NCI-H2081 treated with DMSO at 0.1 percent for 48 hours (cell line): ENCODE measurements at places on chromosomes 16 and 17.

DNA sequence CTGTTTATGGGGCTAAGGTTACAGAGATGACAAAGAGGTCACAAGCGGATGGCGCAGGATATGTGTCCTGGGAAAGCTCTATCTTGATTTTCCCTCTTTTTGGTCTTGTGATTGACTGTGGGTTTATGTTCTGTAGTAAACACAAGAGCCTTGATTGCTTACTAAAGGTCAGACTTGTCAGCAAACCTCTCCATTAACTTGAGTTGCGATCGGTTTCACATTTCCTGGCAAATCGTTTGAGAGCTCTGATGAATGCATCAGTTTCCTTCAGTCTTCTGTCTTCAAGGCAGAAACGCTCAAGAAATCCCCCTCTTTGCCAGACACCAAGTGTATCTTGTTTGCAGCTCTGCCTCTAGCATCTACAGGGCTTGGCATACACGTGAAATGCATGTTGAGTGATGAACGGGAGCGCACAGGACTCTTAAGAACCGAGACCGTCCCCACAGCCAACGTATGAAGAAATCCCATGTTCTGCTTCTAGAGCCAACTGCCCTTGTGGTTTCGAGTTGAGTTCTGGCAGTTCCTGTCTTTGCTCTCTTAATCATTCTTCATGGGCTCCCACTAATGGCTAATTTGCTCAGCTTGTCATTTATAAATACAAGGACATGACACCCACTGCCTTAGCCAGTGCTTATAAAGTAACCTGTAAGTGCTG, 143.3 kb downstream of the PITPNC1 start:
- DNase-seq, result no peak

GRCh38 chr17:55238179-55238930, 26.4 kb upstream of the HLF start:
- DNase-seq, result peak; percentile 88

GRCh38 chr17:51230306-51230705, 29.5 kb downstream of the MBTD1 start:
- no peak for DNase-seq

DNA sequence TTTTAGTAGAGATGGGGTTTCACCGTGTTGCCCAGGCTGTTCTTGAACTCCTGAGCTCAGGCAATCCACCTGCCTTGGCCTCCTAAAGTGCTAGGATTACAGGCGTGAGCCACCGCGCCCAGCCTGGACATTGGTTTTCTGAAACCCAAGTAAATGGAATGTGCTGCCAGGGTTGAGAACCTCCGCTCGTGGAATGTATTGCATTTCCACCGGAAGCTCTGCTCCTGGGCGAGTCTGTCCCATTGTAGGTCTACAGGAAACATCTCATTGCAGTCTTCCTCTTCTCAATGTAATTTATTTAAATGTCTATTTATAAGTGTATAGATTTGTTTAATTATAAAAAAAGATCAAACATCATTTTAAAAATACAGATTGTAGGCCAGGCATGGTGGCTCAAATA, 57.4 kb upstream of the HAPSTR1 start:
- no peak for DNase-seq

GRCh38 chr17:74852237-74853047, 7.2 kb downstream of the GRIN2C start:
- no peak for DNase-seq

- DNase-seq, result no peak
Observed at GRCh38 chr17:10069301-10069700, 129.1 kb downstream of the GAS7 start.

DNA sequence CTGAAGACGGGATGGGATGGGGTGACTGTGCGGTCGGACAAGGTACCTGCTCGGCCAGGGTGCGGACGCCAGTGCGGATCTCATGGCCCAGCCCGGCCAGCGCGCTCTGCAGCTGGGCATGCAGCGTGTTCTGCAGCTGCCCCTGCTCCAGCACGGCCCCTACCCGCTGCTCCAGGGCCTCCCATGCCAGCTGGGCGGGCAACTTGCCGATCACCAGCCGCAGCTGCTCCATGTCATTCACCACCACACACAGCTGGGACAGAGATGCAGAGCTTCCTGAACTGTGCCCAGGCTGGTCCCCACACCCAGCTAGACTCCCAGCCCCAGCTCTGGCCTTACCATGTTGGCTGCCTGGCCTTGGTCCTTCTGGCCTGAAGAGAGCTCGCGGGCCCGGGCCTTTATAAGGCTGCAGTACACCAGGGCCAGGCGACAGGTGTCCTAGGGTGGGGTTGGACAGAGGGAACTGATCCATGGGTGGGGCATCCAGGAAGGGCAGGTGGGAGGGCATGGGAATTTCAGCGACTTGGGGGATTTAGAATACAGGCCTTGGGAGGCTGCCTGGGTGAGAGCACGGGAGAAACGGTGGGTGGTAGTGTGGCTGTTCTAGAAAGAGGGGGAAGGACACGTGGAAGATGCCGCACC, 9.8 kb downstream of the UNC13D start:
- DNase-seq, result no peak

- no peak for DNase-seq
Observed at GRCh38 chr16:85575920-85576319, 37.2 kb upstream of the GSE1 start.

DNA sequence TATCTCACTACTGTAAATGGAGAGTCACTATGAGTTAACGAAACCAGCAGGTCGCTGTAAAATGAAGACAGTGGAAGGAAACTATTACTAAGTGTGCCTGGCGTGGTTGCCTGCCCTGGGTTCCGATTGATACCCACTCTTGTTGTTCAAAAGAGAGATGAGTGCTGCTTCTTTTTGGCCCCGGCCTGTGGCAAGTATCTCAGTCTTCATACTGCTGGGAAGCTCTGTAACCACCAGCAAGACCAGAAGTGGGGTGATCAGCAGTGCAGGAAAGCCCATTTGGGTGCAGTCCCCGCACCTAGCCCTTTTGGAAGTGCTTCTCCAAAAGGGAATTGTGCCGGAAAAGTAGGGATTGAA, 104.5 kb downstream of the SNX29 start:
- no peak for DNase-seq

DNA sequence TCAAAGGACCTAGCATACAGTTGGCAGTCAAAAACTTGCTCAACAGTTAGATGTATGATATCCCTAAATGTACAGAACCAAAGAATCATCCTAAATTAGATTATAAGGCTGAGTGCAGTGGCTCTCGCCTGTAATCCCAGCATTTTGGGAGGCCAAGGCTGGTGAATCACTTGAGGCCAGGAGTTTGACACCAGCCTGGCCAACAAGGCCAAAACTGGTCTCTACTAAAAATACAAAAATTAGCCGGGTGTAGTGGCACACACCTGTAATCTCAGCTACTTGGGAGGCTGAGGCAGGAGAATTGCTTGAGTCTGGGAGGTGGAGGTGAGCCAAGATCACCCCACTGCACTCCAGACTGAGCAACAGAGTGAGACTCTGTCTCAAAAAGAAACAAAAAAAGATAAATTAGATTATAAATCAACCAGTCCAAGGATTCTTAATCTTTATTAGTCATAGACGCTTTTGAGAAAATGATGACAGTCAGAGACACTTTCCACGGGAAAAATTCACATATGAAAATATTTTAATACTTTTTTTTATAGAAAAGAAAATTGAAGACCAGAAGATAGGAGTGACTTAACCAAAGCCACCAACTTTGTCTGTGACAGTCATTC, 77.6 kb downstream of the MMD start:
- DNase-seq, result no peak

DNA sequence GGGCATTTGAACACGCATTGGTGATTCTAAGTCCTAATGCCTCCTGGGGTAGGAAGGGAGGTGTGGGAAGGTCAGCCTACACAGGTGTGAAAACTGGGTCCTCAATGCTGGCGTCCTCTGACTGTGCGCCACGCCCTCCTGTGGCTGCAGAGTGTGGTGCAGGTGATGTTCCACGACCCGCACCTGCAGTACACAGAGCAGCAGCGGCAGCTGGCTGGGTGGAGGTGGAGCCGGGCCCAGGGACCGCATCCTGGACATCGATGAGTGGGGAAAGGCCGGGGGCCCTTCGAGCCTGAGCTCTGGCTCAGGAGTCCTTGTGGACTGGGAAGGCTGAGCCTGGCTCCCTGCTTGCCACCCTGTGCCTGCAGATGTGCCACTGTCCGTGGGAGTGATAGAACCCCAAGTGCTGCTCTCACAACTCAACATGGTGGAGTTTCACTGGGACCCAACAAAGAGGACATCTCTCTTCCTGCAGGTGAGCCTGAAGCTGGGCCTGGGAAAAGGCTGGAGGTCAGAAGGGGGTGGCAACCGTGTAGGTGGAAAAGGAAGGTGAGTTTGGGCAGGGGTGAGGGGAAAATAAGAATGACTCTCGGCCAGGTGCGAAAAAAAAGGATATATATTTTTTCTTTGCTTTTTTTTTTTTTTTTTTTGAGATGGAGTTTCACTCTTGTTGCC, 14.0 kb upstream of the STAC2 start:
- peak; percentile 50 for DNase-seq
